ENCODE measurements at places on chromosomes 5 and 9. TPM values are rescaled to one million over a fixed set of nuclear protein-coding genes. Genes with fewer than 3 reads are reported as not detected.

DNA sequence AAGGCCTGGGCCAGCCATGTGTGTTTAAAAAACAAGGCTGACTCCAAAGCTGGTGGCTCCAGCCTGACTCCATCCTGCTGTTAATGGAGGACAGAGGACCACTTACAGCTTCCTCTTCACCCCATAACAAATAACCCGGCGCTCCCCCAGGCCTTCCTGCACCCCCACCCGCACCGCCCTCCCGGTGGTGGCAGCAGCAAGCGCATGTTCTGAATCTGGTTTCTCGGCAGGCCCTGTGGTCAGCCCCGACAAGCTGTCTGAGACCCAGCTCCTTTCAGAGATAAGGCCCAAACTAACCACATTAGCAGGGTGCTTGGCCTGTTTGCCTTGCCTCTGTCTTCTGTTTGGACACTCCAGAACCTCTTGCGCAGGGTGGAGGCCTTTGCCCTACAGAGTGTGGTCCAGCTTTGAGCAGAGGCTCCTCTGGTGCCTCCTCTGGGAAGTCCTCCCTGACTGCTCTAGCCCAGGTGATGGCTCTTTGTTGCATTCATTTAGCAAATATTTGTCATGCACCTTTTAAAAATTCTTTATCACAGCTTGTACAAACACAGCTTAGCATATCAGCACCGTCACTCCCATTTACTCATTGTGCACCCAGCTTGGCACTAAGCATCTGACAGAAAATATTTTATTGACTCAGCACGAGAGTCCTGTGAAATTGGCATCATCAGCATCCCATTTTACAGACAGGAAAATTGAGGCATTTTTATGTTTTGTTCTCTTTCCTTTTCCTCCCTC, 78.4 kb downstream of the NDFIP1 start:
- H3K27me3 ChIP-seq = peaks cover 2% of the 10 kb centered on the region
- H3K36me3 ChIP-seq = no peaks in the 10 kb centered on the region
- H3K27ac ChIP-seq = no peak overlapping the region
- no peak overlapping the region for H3K4me3 ChIP-seq
- H3K4me1 ChIP-seq = peaks cover 5% of the 10 kb centered on the region

- no peaks in the 10 kb centered on the region for H3K4me1 ChIP-seq
- H3K4me3 ChIP-seq = no peak overlapping the region
- H3K36me3 ChIP-seq = no peaks in the 10 kb centered on the region
- H3K27ac ChIP-seq = no peak overlapping the region
- no peak for DNase-seq
- no peaks in the 10 kb centered on the region for H3K27me3 ChIP-seq
Measured at GRCh38 chr5:155049569-155050383, 36.2 kb downstream of the KIF4B start.

GRCh38 chr9:82570226-82570625, 492.7 kb downstream of the RASEF start:
- no peak overlapping the region for H3K27ac ChIP-seq
- H3K4me1 ChIP-seq = peaks cover 4% of the 10 kb centered on the region
- no peak overlapping the region for H3K4me3 ChIP-seq
- H3K36me3 ChIP-seq = no peaks in the 10 kb centered on the region
- no peak for DNase-seq
- no peaks in the 10 kb centered on the region for H3K27me3 ChIP-seq

DNA sequence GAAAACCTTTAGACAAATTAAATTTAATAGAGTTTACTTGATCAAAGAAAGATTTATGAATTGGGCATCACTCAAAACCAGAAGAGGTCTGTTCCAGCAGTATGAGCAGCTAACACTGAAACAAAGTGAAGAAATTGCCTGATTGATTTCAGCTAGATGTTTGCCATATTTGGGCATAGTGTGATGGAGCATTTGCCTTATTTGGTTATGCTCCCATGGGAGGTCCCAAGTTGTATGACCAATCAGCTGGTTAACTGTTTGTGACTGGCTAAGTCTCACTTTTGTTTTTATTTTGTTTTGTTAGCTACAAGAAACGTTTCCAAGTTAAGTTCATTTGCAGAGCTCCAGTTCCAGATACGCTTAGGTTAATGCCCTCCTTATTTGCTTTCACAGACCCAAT, 53.3 kb upstream of the LMNB1 start:
- no peaks in the 10 kb centered on the region for H3K27me3 ChIP-seq
- H3K4me1 ChIP-seq = no peaks in the 10 kb centered on the region
- DNase-seq = no peak
- H3K27ac ChIP-seq = no peak overlapping the region
- no peaks in the 10 kb centered on the region for H3K36me3 ChIP-seq

- peaks cover 3% of the 10 kb centered on the region for H3K27me3 ChIP-seq
- H3K4me3 ChIP-seq = no peak overlapping the region
- no peaks in the 10 kb centered on the region for H3K36me3 ChIP-seq
Measured at GRCh38 chr5:87260604-87261192, 7.0 kb upstream of the RASA1 start.

- no peaks in the 10 kb centered on the region for H3K27me3 ChIP-seq
- H3K36me3 ChIP-seq = no peaks in the 10 kb centered on the region
- no peak overlapping the region for H3K4me3 ChIP-seq
Measured at GRCh38 chr5:26763215-26763614, 275.2 kb downstream of the CDH9 start.

DNA sequence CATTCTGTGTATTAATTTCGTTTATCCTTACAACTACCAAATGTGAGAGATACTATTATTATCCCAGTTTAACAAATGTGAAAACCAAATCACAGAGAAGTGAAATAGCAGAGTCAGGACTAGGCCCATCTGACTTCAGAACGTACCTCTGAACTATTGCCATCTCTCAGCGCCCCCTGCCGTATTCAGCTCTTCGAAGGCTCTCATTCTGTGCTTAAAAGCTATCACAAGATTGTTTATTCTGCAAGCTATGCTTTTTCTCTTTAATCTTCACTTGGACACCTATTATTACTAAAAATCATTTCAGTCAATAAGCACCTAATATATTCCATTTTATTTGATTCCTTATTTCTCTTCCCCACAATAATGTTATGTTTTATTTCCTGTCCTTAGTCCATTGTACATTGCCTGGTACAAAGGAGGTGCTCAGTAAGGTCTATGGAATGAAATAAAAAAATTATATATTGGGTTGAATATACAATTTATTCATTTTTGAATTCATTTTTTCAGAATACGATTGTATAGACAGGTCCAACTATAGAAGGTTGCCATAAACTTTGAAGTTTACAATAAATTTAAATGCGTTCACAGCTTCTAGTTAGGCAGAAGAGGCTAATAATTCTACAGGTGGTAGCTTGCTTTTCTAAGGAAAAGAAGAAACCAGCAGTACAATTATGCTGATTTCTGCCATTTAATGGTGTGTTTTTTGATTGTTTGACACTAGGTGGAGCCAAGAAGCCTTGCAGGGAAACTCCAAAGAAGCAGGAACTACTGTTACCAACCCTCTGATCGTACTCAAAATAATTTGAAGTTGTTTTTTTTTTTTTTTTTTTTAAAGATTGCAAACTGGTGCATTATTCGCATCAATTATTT, 202.2 kb upstream of the DMRTA1 start:
- no peaks in the 10 kb centered on the region for H3K27me3 ChIP-seq
- H3K36me3 ChIP-seq = no peaks in the 10 kb centered on the region
- H3K4me1 ChIP-seq = no peaks in the 10 kb centered on the region

DNA sequence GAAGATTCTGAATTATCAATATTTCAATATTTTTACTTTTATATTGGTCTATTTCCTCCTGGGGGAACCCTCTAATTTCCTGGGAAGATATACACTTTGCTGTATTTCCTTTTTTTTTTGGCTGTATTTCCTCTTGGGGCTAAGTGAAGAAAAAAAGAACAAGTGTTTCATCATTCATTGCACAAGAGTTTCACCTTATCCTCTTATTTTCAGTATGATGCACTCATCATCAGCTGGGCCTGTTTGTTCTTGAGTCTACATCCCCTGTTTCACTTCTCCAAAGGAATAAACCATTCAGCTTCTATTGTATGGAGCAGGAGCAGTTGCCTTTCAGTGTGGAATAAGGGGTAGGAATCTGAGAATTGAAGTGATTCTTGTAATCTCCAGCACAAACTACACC, 210.8 kb downstream of the FAM170A start:
- H3K36me3 ChIP-seq = no peaks in the 10 kb centered on the region
- H3K4me1 ChIP-seq = no peaks in the 10 kb centered on the region
- no peak for DNase-seq
- H3K27ac ChIP-seq = no peak overlapping the region

- H3K36me3 ChIP-seq = no peaks in the 10 kb centered on the region
- DNase-seq = peak; percentile 78
- no peaks in the 10 kb centered on the region for H3K27me3 ChIP-seq
- H3K4me1 ChIP-seq = peaks cover 21% of the 10 kb centered on the region
- H3K4me3 ChIP-seq = peak overlapping the region; percentile 7
- H3K27ac ChIP-seq = peak overlapping the region; percentile 91
Measured at GRCh38 chr9:13444245-13445102, 165.0 kb upstream of the MPDZ start.

DNA sequence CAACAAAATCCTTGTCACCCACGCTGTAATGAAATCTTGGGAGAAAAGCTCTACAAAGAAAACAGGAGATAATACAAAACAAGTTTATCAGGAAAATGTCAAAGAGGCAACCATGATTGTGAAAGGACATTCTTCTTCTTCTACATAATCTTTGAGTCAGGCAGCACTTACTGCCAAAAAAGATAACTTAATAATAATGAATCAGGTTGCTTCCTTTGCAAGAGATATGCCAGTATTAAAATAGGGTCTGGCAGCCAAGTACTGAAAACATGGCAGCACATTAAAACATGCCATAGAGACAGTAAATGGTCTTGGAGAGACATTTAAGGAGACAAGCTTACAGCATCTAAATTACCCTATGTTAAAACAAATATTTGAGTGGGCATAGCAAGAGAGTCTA, 1573.4 kb downstream of the EFNA5 start:
- H3K36me3 ChIP-seq = no peaks in the 10 kb centered on the region
- H3K27ac ChIP-seq = no peak overlapping the region
- H3K4me3 ChIP-seq = no peak overlapping the region
- no peaks in the 10 kb centered on the region for H3K4me1 ChIP-seq
- H3K27me3 ChIP-seq = no peaks in the 10 kb centered on the region

- peaks cover 4% of the 10 kb centered on the region for H3K36me3 ChIP-seq
- no peak for DNase-seq
- no peaks in the 10 kb centered on the region for H3K27me3 ChIP-seq
- H3K4me1 ChIP-seq = no peaks in the 10 kb centered on the region
Measured at GRCh38 chr5:75522025-75522424, 10.3 kb downstream of the POLK start.

DNA sequence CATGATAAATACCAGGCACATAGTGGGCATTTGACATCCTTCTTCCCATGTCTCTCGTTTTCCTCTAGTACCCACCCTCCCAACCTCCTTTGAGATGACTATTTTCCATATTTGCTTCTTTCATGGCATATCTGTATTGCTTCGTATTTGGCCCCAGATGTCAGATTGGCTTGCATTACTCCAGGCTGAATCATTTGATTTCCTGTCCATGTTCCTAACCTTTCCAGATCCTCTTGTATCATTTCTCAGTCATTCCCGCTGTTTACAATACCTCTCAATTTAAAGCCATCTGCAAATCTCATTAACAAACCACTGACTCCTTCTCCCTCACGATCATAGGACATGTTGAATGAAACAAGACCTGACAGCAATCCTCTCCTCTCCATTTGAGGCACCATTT, 19.9 kb downstream of the MTX3 start:
- H3K36me3 ChIP-seq = peaks cover 4% of the 10 kb centered on the region
- H3K27me3 ChIP-seq = peaks cover 2% of the 10 kb centered on the region
- H3K4me3 ChIP-seq = no peak overlapping the region
- no peak overlapping the region for H3K27ac ChIP-seq

DNA sequence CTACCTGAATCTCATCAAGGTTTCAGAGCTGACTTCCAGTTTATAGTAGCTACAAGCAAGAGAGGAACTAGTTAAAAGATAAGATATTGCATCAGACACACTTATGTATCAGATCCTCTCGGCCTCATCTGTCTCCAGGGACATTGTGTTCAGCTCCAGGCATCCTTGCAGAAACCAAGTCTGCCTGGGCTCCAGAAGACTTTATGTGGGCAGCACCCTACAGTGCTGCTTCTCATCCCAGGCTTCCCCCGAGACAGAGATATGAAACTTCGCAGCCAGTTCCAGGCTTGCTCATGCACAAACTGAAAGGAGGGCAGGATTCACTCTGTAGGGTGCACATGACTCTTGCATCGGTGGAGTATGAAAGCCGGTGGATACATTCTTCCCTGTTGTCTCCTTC, 33.9 kb upstream of the FOXB2 start:
- DNase-seq = no peak
- no peak overlapping the region for H3K27ac ChIP-seq
- no peaks in the 10 kb centered on the region for H3K36me3 ChIP-seq
- no peak overlapping the region for H3K4me3 ChIP-seq
- peaks cover 4% of the 10 kb centered on the region for H3K27me3 ChIP-seq

GRCh38 chr5:149636861-149637246, 55.6 kb downstream of the ARHGEF37 start:
- no peaks in the 10 kb centered on the region for H3K36me3 ChIP-seq
- H3K4me1 ChIP-seq = peaks cover 9% of the 10 kb centered on the region
- DNase-seq = peak; percentile 76

DNA sequence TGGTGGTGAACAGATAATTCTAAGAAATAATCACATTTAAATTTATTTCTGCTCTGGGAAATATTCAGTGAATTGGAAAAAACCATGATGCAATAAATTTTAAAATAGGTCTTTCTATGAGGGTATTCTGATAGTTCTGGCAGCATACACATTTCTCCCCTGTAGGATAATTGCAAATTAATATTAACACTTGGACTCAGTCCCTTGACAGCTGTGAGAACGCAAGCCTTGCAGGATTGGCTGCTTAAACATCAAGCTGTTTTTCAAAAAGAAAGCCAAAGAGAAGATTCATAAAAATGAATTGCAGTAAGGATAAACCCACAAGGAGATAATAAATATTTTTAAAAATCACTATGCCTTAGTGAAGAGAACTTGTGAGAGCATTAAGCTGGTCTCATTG, 180.0 kb downstream of the MTRR start:
- H3K27me3 ChIP-seq = no peaks in the 10 kb centered on the region
- H3K27ac ChIP-seq = no peak overlapping the region
- peaks cover 2% of the 10 kb centered on the region for H3K4me1 ChIP-seq
- peak; percentile 78 for DNase-seq

GRCh38 chr5:173734716-173735115, 118.3 kb upstream of the BOD1 start:
- H3K27ac ChIP-seq = peak overlapping the region; percentile 23
- H3K27me3 ChIP-seq = no peaks in the 10 kb centered on the region
- DNase-seq = no peak
- peaks cover 21% of the 10 kb centered on the region for H3K4me1 ChIP-seq
- no peak overlapping the region for H3K4me3 ChIP-seq

DNA sequence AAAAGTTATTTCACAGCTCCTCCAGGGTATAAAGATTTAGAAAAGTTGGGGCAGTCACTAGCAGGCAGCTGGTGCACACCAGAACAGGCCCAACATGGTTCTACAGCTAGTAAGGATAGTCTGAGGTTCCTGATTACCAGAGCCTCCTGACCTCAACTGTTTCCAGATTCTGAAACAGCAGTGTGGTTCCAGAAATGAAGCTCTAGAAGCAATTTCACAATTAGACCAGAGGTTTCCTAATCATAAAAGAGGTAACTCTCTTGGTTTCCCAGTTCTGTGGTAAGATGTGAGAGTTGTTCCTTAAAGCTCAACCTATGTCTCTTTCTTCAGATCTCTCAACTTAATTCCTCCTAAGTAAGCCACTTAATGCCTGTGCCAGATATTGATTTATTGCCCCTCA, 11.9 kb downstream of the AGTPBP1 start:
- no peaks in the 10 kb centered on the region for H3K36me3 ChIP-seq
- H3K4me3 ChIP-seq = no peak overlapping the region
- no peaks in the 10 kb centered on the region for H3K4me1 ChIP-seq
- H3K27me3 ChIP-seq = no peaks in the 10 kb centered on the region

PCDHGA1 gene
- total RNA-seq = 0.44 TPM

TMC1 gene
- 0.49 TPM for total RNA-seq

CA9 gene
- 0.49 TPM for total RNA-seq

SLC25A48 gene
- total RNA-seq = 0.18 TPM

SPATA31C1 gene
- 0.04 TPM for total RNA-seq

KIF12 gene
- total RNA-seq = 0.13 TPM
